ENCODE measurements at places on chromosomes 5 and 9.

DNA sequence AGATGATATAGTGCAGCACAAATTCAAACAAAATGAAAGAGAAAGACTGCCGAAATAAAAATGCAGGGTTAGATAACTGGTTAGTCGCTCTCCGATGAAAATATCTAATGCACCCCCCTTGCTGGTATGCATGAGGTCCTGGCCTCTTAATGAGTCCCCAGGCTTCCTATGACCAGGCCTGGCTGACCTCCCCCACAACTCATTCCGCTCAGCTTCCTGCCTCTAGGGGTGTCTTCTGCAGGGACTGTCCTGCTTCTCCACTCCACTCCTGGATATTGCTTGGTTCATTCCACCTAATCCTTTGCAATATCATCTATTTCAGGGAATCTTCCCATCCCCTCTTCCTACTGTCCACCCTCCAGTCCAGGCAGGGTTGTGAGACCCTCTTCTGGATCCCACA, 341.8 kb downstream of the ASTN2 start:
- DNase-seq: no peak

DNA sequence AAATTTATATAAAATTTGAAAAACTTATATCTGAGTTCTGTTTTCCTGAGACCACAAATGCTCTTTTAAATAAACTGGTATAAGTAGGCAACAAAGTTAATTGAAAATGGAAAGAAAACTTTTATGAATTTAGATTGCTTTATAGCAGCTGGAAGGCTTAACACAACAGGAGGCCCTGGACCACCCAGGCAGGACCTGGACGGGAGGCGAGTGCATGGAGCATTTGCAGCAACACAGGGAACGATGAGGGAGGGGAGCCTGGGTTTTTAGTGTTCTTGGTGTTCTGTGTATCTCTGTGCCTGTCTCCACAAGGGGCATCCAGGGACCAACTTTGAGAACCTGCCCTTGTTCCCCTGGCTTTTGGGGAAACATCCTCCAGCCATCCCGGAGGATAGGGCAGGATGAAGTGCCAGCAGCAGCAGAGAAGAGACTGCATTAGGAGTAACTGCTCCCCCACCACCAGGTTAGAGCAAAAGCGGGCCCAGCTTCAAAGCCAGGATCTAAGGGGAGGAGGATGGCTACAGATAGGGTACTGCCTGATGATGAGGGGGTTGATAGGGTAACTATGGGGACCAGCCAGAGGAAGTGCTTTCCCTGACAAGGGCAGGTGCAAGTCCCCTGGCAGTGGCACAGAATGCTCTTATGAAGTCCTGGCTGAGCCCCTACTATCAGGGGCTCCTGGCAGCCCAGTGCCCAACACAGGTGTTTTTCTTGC, 6.7 kb upstream of the SPATA31E1 start:
- no peak for DNase-seq

DNA sequence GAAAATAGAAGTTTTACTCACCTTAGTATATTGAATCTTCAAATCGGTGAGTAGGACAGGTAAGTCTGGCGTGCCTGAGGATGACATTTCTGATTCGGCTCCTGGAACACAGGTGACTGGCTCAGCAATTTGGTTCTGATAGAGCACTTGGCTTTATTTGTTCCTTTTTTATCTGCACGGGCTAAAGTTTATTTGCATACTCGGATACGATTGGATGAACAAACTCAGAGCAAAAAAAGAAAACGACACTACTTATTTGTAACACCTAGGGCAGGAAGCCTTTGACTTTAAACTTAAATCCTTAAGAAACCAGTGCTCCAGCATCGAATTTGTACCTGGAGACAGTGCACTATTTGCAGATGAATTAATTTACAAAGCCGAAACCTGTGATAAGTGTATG, at the start of gene ALDH1A1:
TSS of gene ALDH1A1 (minus strand) at position 140 of the 400 bp plus-strand sequence. CDS start at position 87, 53 bp downstream.
- peak; percentile 42 for DNase-seq

GRCh38 chr9:79145442-79145841, 426.3 kb upstream of the TLE4 start:
- DNase-seq: no peak

- no peak for DNase-seq
Observed at GRCh38 chr9:38043931-38044623, 24.9 kb downstream of the SHB start.

GRCh38 chr5:172895549-172895948, 61.5 kb downstream of the ERGIC1 start:
- no peak for DNase-seq

DNA sequence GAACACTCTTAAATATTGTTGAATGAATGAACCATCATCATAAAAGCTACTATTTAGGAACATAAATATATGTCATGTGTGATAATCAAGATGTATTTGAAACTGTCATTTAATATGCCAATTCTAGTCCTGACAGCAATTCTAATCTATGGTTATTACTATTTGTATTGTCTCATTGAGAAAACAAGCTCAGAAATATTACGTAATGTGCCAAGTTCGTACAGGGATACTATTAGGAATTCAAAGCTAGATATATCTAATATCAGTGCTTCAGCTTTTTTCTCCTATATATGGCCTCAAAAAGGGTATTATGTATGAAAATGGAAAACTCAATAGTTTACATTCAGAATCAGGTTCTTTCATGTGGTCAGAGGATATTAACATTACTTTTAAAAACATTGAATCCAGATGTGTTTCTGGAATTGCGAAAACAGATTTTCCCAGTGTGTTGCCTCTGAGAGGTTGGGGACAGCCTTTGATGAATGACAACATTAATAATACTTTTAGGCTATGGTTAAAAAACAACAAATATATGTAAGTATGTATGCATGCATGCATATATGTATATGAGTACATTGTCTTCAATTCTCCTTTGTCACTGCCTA, 95.1 kb downstream of the KCTD16 start:
- DNase-seq: no peak

- no peak for DNase-seq
Observed at GRCh38 chr9:92181296-92181695, 66.1 kb upstream of the SPTLC1 start.

DNA sequence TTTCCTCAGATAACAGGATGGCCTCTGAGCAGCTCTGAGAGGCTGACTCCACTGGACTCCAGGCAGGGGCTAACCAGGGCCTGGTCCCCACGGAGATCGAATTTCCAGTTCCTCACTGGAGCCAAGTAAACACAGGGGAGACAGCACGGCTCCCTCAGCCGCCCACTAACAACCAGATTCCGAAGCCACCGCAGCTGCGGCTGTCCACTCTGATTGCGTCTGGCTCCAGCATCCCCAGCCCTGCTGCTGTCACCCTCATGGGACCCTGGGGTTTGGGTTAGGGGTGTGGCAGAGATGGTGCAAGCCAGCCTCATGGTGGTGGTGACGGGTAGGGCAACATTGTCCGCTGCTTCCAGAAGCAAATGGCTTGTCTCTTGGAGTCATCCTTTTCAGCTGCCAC, 172.6 kb downstream of the RGS3 start:
- no peak for DNase-seq

DNA sequence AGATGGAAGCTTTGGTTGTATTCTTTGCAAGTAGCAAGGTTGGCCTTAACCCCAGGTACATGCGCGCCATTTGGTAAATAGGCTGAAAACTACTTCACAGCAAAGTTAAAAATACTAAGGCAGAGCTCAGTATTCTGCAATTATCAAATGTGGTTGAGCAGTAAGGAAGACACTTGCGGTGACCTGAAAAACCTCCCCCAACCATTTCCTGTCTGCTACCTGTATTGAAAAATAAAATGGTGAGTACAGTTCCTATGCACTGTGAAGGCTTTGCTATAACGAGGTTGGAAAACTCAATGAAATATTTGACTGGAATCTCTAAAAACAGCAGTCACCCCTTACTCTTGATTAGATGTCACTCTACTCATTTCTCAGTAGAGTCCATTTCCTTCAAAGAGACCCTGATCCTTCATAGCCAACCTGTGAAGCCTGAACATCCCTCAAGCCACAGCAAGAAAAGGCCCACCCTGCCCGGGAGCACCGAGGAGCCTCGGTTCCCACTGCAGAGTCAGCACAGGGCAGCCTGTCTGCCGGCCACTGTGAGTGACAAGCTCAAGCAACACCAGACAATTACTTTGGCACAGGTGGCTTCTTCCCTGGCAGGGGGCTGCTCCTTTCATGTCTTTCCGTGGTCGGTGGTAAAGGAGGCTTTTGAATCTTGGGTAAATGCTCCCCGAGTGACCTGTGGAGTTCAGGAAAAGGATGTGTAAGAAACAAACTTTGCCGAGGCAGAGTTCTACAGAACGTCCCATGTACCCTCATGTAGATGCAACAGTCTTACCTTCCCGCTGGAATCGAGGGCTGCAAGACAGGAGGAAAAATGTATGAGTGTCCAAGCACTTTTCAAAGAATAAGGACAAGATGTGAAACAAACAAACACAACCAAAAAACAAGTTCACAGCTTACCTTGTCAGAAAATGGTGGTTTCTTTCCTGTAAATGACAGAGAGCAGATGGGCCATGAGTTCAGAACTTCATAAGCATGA, 29.6 kb downstream of the C5orf58 start:
- DNase-seq: no peak

GRCh38 chr9:86945728-86946200, 1.5 kb downstream of the GAS1 start:
- no peak for DNase-seq

GRCh38 chr9:133403766-133404453, 13.9 kb downstream of the REXO4 start:
- DNase-seq: peak; percentile 35
